ENCODE measurements at places on chromosomes 3 and 15. TPM values are rescaled to one million over a fixed set of nuclear protein-coding genes. Genes with fewer than 3 reads are reported as not detected.

Gene ADAMTS7
- total RNA-seq: 24.0 TPM

Gene SNTN
- not detected for total RNA-seq

Gene MOBP
- not detected for total RNA-seq

DNA sequence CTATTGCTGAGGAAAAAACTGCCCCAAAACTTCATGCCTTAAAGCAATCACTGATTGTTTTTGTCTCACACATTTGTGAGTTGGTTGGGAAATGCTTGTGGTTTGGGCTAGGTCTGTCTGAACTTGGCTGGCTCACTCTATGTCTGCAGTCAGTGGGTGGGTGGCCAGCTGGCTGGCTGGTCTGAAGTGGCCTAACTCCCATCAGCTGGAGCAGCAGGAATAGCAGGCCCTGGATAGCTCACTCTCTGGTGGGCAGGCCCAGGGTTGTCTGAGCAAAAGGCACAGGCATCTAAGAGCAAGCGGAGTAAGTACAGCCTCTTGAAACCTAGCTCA, 37.7 kb upstream of the PRR20G start:
- DNase-seq: no peak

Gene CEMIP
- 0.23 TPM for total RNA-seq

Gene SERPINI2
- 0.58 TPM for total RNA-seq

- no peak for DNase-seq
Measured at GRCh38 chr15:70508561-70509281, 254.6 kb downstream of the UACA start.

GRCh38 chr3:13711911-13712650, 163.2 kb downstream of the FBLN2 start:
- DNase-seq: peak; percentile 1

DNA sequence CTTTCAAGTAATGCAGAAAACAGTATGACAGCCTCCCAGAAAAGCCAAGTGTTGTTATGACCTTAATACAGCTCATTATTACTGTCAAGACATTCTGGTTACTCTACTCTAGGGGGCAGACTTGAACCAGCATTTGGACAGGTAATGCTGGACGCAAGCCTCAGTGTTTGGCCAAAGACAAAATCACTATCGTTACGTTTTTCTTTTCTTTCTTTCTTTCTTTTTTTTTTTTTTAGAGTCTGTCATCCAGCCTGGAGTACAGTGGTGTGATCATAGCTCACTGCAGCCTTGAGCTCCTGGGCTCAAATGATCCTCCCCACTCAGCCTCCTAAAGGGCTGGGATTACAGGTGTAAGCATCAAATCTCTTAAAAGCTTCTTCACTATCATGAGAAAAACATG, 29.4 kb upstream of the TMEM45A start:
- DNase-seq: no peak

GRCh38 chr3:29936766-29937165, 655.9 kb downstream of the RBMS3 start:
- no peak for DNase-seq

- no peak for DNase-seq
Measured at GRCh38 chr3:40172560-40172959, 136.9 kb upstream of the EIF1B start.

Gene CFAP100
- not detected for total RNA-seq

GRCh38 chr15:62431817-62432216, 266.7 kb upstream of the C2CD4B start:
- no peak for DNase-seq

- DNase-seq: no peak
Measured at GRCh38 chr3:196273655-196274054, 13.9 kb downstream of the PCYT1A start.

- peak; percentile 66 for DNase-seq
Measured at GRCh38 chr3:15646851-15647511, 45.4 kb downstream of the BTD start.

DNA sequence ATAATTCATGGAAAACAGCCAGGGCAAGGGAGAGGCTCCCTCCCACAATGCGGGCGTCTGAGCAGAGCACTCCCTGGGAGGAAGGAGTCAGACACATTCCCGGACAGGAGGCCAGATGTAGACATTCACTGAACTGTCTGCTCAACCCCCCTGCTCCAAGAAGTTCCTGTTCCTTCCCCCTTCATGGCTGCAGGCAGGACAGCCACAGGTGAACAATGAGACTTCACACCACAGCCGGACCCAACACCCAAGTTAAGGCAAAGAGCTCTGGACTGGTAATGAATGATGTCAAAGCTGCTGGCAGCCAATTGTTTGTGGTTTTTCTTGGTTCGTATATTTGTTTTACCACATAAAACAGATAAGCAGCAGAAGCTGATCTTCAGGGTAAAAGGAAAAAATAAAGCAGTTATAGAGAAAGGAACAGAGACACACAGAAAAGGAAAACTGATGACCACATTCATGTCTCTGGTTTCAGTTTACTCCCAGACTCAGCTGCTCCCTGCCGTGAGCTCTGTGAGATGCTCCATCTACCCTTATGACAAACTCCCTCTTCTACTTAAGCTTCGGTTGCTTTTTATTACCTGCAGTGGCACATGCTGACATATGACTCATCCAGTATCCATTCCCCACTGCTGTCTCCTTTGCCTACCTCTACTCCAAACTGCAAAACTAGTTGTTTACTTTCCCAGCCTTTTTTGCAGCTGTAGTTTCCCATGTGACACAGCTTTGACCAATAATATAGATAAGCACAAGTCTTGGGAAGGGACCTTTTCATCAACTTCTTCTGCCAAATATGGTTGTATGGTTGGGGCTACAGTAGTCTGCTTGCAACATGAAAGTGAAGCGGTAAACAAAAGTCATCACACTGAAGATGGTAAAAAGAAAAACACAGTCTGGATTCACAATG, 33.1 kb downstream of the DZIP1L start:
- DNase-seq: no peak

- DNase-seq: no peak
Measured at GRCh38 chr15:29141308-29142128, 128.1 kb downstream of the NSMCE3 start.

- no peak for DNase-seq
Measured at GRCh38 chr3:128445357-128445756, 21.3 kb downstream of the DNAJB8 start.

DNA sequence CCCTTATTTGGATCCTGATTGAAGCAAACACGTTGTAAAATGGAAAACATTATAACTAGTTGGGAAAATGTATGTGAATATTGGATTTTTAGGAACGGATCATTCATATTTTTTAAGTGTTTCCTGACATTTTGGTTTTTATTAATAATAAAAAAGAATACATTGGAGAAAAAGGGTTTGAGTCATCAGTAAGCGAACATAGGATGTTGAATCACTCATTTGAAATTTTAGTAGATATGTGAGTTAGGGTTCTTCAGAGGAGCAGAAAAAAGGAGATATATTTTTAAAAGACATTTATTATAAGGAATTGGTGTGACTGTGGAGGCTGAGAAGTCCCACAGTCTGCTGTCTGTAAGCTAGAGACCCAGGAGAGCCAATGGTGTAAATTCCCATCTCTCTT, 258.5 kb downstream of the PTPRG start:
- no peak for DNase-seq

DNA sequence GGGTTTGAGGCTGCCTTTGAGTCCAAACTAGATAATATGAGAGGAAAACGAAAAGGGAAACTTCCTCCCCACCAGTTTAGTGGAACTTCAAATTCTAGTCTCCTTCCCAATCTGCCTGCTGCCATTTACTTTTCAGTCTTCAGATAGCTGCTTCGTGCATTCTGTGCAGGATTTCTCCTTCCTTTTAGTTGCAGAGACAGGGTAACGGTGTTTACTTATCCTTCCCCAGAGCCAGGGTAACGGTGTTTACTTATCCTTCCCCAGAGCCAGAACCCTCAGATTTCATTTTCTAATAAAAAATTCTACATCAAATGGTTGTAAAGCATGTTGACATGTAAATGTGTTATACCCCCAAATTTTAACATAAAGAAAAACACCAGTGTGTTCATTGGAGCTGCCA, 282.6 kb downstream of the VPS13C start:
- no peak for DNase-seq

DNA sequence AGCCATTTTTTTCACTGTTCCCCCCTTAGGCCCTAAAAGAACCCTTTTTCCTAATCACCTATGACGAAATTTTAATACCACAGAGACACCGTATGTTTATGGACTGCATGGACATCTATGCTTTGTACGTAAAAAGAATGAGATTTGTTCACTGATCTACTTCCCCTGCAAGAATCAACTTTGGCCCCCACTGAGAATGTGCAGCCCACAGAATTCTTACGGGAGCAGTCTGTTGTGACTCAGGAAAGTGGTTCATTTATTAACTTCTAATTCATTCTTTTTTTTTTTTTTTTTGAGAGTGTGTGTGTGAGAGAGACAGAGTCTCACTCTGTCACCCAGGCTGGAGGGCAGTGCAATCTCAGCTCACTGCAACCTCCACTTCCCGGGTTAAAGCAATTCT, 17.6 kb downstream of the EIF4E3 start:
- no peak for DNase-seq

DNA sequence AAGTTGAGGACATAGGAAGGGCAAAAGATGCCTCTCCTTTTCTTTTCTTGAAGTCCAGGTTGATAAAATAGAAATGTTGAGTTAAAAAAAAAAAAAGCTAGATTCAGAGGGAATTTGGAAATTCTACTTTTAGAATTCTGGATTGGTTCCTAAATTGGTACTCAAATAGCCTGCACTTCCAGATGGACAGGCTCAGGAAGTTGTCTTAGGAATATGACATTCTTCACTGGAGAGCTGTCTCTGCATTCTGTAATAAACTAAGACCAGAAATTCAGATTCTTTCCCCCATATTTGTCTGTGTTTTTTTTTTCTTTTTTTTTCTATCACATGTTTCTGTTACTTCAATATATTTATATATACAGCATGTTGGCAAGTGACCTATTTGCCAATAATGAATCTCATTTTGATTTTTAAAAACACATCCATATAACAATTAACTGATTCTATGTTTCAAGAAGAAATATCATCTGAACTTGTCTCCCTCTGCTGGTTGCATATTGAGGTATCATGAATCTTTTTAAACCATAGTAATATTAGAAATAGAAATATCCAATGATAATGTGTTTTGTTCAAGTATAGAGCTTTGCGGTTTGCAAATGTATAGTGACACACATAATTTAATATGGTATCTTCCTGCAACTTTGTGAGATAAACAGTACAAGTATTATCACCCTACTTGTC, 8.5 kb upstream of the LSAMP start:
- DNase-seq: no peak

DNA sequence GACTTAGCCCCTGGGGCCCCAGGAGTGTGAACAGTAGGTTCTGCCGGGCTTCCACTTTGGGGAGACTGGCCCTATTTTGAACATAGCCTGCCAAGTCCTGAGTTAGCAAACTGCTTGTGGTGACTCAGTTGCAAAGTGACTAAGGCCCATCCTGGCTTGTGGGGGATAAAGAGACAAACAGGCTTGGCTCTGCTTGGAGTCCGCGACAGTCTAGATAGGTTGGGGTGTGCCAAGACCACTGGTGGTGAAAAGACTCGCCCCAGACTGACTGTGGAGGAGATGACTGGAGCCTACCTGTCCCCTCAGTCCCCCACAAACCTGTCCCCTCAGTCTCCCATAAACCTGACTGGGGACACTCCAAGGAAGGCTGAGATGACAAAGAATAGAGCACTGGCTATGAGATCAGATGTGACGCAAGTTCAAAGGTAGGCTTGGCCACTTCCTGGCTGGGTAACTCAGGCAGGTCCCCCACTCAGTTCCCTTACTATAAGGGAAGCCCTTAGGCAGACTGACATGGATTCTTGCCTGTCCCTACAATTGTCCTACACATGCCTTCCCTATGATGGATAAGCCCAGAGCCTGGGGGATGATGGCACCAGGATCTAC, 4.3 kb downstream of the DNASE1L3 start:
- DNase-seq: no peak

Gene CLRN1
- not detected for total RNA-seq

DNA sequence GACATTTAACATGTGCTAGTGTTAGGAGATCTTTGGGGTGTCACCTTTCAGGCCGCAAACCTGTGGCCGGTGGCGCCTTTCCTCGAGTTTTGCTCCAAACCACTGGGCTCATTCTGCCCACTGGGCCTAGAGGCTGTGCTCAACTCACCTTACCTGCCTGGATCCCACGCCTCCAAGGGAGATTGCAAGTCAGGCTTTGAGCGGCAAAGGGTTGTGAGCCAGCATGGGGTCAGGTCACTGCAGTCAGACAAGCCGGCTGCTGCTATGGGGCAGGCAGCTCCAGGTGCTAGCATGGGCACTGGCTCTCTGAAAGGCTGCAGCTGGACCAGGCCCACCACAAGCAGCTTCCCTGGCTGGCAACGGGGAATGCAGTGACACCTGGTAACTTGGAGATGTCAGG, 265.5 kb downstream of the ZBBX start:
- DNase-seq: no peak

Gene FBXL22
- total RNA-seq: 9.9 TPM

Gene EIF4G1
- 406 TPM for total RNA-seq

GRCh38 chr15:65146438-65146837, 12.8 kb upstream of the PDCD7 start:
- no peak for DNase-seq

Gene IDH3A
- 166 TPM for total RNA-seq

- DNase-seq: no peak
Measured at GRCh38 chr3:114953215-114953799, 193.8 kb downstream of the ZBTB20 start.

Gene PLXNA1
- 29.6 TPM for total RNA-seq

DNA sequence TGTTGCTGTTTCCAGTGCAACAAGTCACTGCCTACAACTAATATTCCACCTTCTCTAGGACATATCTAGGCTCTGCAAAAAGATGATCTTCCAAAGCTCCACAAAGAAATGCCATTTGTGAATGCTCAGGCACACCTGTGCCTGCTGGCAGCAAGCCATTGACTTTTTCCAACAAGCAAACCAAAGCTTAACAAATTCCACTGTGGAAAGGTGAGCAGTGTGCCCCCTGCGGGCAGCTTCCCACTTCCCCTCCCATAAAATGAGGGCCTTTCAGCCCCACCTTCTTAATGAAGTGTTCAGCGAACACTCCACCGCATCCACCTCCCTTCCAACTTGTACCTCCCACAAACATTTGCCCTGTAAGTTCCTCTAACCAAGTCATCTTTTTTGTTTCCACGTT, 157.5 kb upstream of the SLC24A5 start:
- DNase-seq: no peak

- DNase-seq: no peak
Measured at GRCh38 chr3:31041161-31041978, 146.9 kb upstream of the GADL1 start.

Gene VWA5B2
- not detected for total RNA-seq

Gene APOD
- 1,096 TPM for total RNA-seq

- no peak for DNase-seq
Measured at GRCh38 chr3:30631243-30631904, 25.0 kb downstream of the TGFBR2 start.

Gene SLC51A
- 1.9 TPM for total RNA-seq

Gene NR1I2
- not detected for total RNA-seq
